ENCODE measurements at places on chromosomes 2 and 18. TPM values are rescaled to one million over a fixed set of nuclear protein-coding genes. Genes with fewer than 3 reads are reported as not detected.

- H3K27ac ChIP-seq: no peak overlapping the region
- H3K4me1 ChIP-seq: no peaks in the 10 kb centered on the region
- no peak overlapping the region for H3K4me3 ChIP-seq
- no peaks in the 10 kb centered on the region for H3K36me3 ChIP-seq
- H3K27me3 ChIP-seq: peaks cover 3% of the 10 kb centered on the region
These were observed 194.9 kb downstream of the GALNT1 start for GRCh38 chr18:35776473-35776872.

DNA sequence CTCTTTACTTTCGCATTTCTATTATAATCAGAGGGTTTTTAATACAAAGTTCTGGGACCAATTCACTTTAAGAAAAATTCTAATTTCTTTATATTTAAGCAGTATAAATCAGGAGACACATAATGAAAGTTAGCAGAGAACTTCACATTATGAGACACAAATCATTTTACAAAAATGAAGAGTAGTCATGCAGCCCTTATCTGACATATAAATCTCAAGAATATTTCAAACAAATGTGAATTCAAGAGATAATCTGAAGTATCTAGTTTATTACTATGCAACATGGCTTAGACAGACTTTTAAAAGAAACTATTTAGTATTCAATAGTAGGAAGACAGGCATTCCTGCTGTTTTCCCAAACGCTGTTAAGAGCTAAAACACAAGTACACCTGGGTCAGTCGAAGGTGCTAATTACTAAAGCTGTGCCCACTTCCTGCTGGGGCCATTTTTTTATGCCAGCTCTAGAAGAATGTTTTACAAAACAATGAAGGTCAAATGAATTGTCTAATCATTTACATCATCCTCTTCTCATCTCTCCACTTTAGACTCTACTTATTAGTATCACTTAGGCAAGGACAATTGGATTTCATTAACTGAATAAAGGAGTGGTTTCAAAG lies 40.2 kb downstream of the CWC22 start:
- no peak overlapping the region for H3K27ac ChIP-seq
- H3K27me3 ChIP-seq: no peaks in the 10 kb centered on the region
- no peak overlapping the region for H3K4me3 ChIP-seq

Gene LYPD6B
- polyA plus RNA-seq: not detected

Gene SCN3A
- 1.1 TPM for polyA plus RNA-seq

- peaks cover 14% of the 10 kb centered on the region for H3K4me1 ChIP-seq
- no peak overlapping the region for H3K4me3 ChIP-seq
- H3K36me3 ChIP-seq: no peaks in the 10 kb centered on the region
- DNase-seq: no peak
These were observed 12.1 kb downstream of the TMEM131 start for GRCh38 chr2:97983698-97984097.

GRCh38 chr18:28044036-28044435 lies 132.9 kb downstream of the CDH2 start:
- peaks cover 23% of the 10 kb centered on the region for H3K4me1 ChIP-seq
- no peak overlapping the region for H3K27ac ChIP-seq
- H3K36me3 ChIP-seq: no peaks in the 10 kb centered on the region
- no peaks in the 10 kb centered on the region for H3K27me3 ChIP-seq
- H3K4me3 ChIP-seq: no peak overlapping the region
- no peak for DNase-seq

DNA sequence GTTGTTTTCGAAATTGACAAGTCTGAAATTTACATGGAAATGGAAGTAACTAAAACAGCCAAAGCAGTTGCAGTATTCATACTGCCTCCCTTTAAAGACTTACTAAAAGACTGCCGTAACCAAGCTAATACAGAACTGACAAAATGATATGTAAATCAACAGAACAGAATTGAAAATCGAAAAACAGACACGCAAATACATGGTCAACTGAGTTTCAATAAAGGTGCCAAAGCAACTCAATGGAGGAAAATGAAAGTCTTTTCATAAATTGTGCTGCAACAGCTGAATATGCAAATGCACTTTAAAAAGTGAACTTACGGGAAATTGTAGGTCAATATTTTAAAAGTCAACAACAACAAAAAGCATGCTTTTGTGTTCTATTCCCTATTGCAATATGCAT lies 34.2 kb downstream of the TMEM131 start:
- DNase-seq: no peak
- H3K4me3 ChIP-seq: no peak overlapping the region
- H3K27ac ChIP-seq: no peak overlapping the region
- H3K27me3 ChIP-seq: no peaks in the 10 kb centered on the region
- no peaks in the 10 kb centered on the region for H3K36me3 ChIP-seq

DNA sequence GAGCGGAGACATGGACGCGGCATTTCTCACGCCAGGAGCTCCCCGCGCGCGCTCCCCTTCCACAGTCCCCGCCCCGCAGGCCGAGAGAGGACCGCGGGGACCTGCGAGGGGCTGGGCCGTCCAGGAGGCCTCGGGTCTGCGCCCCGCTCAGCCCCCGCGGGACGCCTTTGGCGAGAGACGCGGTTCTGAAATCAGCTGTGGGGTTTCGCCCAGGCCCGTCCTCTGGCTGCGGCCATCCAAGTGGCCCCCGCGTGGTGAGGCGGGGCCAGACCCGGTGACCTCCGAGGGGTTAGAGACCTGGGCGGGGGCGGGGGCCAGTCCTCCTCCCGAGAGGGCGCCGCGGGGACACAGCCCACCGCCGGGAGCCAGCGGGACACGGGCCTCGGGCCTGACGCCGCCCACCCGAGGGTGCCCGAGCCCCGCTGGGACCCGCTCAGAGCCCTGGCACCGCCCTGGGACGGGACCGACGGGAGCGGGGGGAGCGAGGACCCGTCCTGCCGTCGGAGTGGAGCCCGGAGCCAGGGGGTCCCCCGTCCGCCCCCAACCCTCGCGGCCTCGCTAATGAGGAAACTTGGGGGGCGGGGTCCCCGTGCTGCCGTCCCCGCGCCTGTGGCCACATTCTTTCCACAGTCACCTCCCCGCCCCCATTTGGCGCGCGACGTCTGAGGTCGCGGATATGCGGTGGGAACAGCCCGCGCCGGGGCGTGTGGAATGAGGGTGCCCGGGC lies 6.1 kb upstream of the SALL3 start:
- peaks cover 96% of the 10 kb centered on the region for H3K27me3 ChIP-seq
- H3K4me3 ChIP-seq: no peak overlapping the region
- no peak for DNase-seq
- no peaks in the 10 kb centered on the region for H3K36me3 ChIP-seq

DNA sequence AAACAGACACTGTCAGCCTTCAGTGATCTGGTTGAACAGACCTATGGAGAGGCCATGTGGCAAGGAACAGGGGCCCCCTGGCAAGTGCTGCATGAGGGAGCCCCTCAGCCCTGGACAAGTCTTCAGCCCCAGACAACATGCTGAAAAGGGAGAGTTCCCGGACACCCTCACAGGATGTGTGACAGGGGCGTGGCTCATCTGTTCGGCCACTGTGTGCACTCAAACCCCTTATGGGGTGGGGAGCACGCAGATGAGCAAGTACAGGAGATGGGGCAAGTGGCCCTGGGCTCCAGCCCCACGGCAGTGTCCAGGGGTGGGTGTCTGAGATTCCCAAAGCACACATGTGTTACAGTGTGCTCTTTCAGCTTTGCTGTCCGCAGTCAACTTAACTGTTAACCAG lies 35.4 kb upstream of the MPPE1 start:
- no peak for DNase-seq
- H3K4me3 ChIP-seq: no peak overlapping the region
- H3K4me1 ChIP-seq: peaks cover 22% of the 10 kb centered on the region
- H3K36me3 ChIP-seq: no peaks in the 10 kb centered on the region

Gene SCN9A
- 0.27 TPM for polyA plus RNA-seq

GRCh38 chr2:216860426-216861137 lies 718 bp upstream of the TNP1 start:
- peaks cover 18% of the 10 kb centered on the region for H3K4me1 ChIP-seq
- H3K27me3 ChIP-seq: no peaks in the 10 kb centered on the region
- H3K36me3 ChIP-seq: no peaks in the 10 kb centered on the region
- H3K4me3 ChIP-seq: no peak overlapping the region

- no peak overlapping the region for H3K27ac ChIP-seq
- H3K27me3 ChIP-seq: no peaks in the 10 kb centered on the region
- no peak for DNase-seq
- no peaks in the 10 kb centered on the region for H3K36me3 ChIP-seq
- peaks cover 8% of the 10 kb centered on the region for H3K4me1 ChIP-seq
These were observed 205.1 kb downstream of the RND3 start for GRCh38 chr2:150282357-150282756.

- no peaks in the 10 kb centered on the region for H3K4me1 ChIP-seq
- H3K36me3 ChIP-seq: no peaks in the 10 kb centered on the region
- DNase-seq: no peak
- H3K27me3 ChIP-seq: no peaks in the 10 kb centered on the region
- H3K27ac ChIP-seq: no peak overlapping the region
These were observed 25.7 kb upstream of the COX7A2L start for GRCh38 chr2:42386682-42387081.

- H3K36me3 ChIP-seq: peaks cover 28% of the 10 kb centered on the region
- H3K4me3 ChIP-seq: peak overlapping the region; percentile 62
- no peak for DNase-seq
- H3K27ac ChIP-seq: peak overlapping the region; percentile 84
- H3K27me3 ChIP-seq: no peaks in the 10 kb centered on the region
These were observed 2.4 kb downstream of the FHL2 start for GRCh38 chr2:105396254-105397024.

GRCh38 chr2:232757905-232758304 lies 18.5 kb downstream of the KCNJ13 start:
- no peak overlapping the region for H3K4me3 ChIP-seq
- H3K27me3 ChIP-seq: no peaks in the 10 kb centered on the region
- H3K36me3 ChIP-seq: no peaks in the 10 kb centered on the region
- DNase-seq: no peak

- no peak overlapping the region for H3K4me3 ChIP-seq
- no peak overlapping the region for H3K27ac ChIP-seq
- H3K27me3 ChIP-seq: no peaks in the 10 kb centered on the region
- H3K36me3 ChIP-seq: no peaks in the 10 kb centered on the region
- no peak for DNase-seq
These were observed 198.2 kb downstream of the NCKAP5 start for GRCh38 chr2:133369901-133370658.

- no peaks in the 10 kb centered on the region for H3K4me1 ChIP-seq
- no peaks in the 10 kb centered on the region for H3K36me3 ChIP-seq
- H3K27me3 ChIP-seq: no peaks in the 10 kb centered on the region
- H3K27ac ChIP-seq: no peak overlapping the region
These were observed 39.4 kb upstream of the BBS5 start for GRCh38 chr2:169439900-169440299.

Gene CTNNA2
- not detected for polyA plus RNA-seq

DNA sequence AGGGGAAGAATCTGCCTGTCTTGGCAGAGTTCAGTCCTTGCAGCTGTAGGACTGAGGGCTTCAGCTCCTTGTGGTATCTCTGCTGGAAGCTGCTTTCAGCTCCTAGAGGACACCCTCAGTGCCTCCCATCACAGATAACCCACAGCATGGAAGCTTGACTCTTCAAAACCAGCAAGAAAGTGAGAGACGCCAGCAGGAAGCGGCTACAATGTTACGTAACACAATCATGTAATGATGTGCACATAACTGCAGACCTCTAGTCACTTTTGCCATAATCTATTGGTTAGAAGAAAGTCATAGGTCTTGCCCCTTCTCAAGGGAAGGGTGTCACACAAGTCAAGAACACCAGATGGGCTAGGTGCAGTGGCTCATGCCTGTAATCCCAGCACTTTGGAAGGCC lies 69.1 kb upstream of the AFF3 start:
- DNase-seq: no peak
- H3K4me3 ChIP-seq: no peak overlapping the region
- no peak overlapping the region for H3K27ac ChIP-seq
- no peaks in the 10 kb centered on the region for H3K27me3 ChIP-seq

DNA sequence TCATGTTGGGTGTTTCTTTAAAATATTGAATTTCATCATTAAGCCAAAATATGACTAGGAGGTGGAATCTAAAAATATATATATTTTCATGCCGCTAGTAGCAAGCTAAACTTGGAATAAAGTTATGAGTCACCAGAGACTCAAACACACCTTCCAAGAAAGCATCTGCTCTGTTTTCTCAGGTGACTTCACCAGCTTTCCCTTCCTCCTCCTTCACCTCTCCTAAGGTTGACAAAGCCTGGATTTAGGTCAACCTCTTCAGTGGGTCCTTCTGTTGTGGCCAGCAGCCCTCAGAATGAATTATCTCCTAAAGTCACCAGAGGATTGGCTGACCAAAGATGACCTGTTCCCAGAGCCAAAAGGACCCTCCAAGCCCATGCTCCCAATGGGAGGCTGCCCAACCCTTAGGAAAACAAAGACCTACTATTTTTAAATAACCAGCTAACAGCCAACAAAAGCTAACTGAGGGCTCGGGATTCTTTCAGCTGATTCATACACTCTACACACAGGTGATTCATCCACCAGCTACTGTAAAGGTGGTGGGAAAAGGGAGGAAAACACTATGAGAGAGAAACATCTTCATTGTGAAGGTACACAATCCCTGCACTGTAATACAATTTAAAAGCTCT lies 113.9 kb downstream of the MYO5B start:
- H3K36me3 ChIP-seq: no peaks in the 10 kb centered on the region
- H3K27me3 ChIP-seq: peaks cover 6% of the 10 kb centered on the region
- no peak for DNase-seq
- H3K4me3 ChIP-seq: no peak overlapping the region

DNA sequence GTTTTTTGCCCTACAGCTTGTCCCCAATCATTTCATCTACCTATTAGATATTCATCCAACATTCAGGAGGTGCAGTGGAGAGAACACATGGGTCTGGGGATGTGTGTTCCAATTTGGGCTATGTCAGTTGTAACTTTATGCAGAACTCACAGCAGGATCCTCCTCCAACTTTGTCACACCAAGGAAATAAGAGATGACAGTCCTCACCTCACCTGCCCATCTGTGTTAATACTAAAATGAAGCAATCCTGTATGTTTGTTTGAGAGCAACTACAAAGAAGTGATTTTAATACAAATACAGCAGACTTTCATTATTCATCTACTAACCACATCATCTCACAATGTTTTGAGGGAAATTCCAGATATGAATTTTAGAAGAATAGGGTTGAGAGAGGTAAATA lies 126.7 kb downstream of the ARHGAP15 start:
- H3K27ac ChIP-seq: no peak overlapping the region
- DNase-seq: no peak

Gene SPATA3
- polyA plus RNA-seq: not detected

DNA sequence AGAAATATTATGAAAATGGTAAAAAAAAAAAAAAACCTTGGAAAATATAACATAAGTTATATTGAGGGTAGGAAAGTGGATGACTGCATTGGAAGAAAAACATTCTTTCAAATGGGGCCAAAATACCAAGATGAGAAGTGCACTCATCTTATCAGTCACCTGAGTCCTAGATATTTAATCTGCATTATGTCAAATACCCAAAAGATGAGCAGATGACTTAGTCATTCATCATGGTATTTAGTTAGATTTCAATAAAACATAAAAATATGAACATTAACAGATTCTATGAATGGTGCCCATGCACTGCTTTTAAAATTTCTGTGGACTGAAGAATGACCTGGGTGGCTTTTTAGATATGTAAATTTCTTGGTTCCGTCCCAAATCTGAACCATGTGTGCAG lies 56.9 kb downstream of the HNMT start:
- no peak overlapping the region for H3K4me3 ChIP-seq
- H3K4me1 ChIP-seq: no peaks in the 10 kb centered on the region
- DNase-seq: no peak
- H3K36me3 ChIP-seq: no peaks in the 10 kb centered on the region
- no peak overlapping the region for H3K27ac ChIP-seq
